ENCODE measurements at places on chromosomes 6 and 20. TPM values are rescaled to one million over a fixed set of nuclear protein-coding genes. Genes with fewer than 3 reads are reported as not detected.

HLA-DQA1 gene
- 1.2 TPM for total RNA-seq

OPRL1 gene
- 0.15 TPM for total RNA-seq

SLC2A10 gene
- total RNA-seq, result 44.8 TPM

POU3F2 gene
- not detected for total RNA-seq

ARMC2 gene
- total RNA-seq, result 1.1 TPM

PLCB1 gene
- total RNA-seq, result 3.9 TPM

IRAK1BP1 gene
- total RNA-seq, result 1.2 TPM

TRIM38 gene
- 4.3 TPM for total RNA-seq

TCP11 gene
- not detected for total RNA-seq

NNAT gene
- total RNA-seq, result 0.15 TPM

DNA sequence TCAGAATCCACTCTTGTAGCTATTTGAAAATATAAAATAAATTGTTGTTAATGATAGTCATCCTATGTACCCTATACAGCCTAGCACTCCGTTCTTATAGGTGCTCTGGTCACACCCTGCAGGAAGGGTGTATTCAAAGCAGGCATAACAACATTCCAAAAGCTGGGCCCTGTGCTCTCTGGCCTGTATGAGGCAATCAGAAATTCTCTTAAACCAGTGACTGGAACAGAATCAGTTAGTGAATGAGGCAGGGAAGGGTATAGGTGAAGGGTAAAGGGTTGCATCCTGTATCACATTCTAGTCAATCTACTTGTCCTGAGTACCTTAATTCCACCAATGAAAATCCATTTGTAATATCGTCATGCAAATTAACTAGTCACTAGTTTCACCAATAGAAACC, 154.5 kb upstream of the ZNF217 start:
- DNase-seq, result no peak

DNA sequence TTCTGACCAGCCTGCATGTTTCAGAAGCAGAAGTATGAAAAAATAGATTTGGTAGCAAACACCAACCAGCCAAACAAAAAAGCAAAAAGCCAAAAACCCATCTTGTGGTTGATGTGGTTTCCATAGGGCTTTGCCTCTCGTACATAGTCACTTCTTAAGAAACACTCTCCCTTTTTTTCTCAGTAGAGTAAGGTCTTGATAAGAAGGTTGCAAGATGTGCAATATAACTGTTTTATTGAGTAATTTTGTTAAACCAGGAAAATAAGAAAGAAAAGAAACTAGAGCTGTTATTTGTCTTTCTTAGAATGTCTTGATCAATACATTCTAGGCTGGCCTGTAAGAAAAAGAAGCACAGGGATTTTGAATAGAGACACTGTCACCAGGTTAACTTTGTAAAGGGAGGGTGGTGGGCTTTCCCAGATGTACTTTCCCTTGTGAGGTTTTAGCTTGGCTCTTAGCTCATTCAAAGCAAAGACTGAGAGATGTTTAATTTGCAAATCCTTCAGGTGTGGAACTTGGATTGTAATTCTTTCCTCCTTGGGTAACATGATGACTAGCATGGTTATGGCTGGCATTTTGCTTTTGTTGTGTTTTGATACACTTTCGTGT, 49.7 kb downstream of the AKAP12 start:
- DNase-seq, result no peak

- DNase-seq, result no peak
These were observed 174.3 kb downstream of the CDKAL1 start for GRCh38 chr6:20708367-20709124.

- DNase-seq, result no peak
These were observed 601.9 kb downstream of the HTR1B start for GRCh38 chr6:76861403-76861802.

- DNase-seq, result no peak
These were observed 92.1 kb upstream of the SPTLC3 start for GRCh38 chr20:12916699-12917098.

DNA sequence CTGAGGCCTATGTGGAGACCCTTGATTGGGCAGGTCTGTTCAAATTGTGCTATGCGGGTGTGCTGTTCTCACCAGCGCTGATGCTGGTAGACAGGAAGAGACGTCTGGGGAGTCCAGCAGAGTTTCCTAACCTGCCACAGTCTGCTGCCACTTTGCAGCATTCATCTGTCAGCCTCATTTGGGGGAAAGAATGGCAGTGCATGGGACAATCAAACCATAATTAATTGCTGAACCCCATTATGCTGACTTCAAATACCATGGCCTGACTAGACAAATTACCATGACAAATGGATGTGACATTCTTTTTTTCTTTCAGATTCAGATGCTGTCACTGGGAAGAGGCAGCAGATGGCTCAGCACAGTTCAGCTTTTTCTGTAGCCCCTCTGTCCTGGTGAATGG, 171.4 kb upstream of the SYNDIG1 start:
- no peak for DNase-seq

- peak; percentile 53 for DNase-seq
These were observed 47.6 kb downstream of the PPP1R3G start for GRCh38 chr6:5132731-5133130.

GRCh38 chr20:59584278-59584925, 19.9 kb upstream of the PHACTR3 start:
- no peak for DNase-seq

- no peak for DNase-seq
These were observed 52.9 kb upstream of the APCDD1L start for GRCh38 chr20:58568126-58568482.

DNA sequence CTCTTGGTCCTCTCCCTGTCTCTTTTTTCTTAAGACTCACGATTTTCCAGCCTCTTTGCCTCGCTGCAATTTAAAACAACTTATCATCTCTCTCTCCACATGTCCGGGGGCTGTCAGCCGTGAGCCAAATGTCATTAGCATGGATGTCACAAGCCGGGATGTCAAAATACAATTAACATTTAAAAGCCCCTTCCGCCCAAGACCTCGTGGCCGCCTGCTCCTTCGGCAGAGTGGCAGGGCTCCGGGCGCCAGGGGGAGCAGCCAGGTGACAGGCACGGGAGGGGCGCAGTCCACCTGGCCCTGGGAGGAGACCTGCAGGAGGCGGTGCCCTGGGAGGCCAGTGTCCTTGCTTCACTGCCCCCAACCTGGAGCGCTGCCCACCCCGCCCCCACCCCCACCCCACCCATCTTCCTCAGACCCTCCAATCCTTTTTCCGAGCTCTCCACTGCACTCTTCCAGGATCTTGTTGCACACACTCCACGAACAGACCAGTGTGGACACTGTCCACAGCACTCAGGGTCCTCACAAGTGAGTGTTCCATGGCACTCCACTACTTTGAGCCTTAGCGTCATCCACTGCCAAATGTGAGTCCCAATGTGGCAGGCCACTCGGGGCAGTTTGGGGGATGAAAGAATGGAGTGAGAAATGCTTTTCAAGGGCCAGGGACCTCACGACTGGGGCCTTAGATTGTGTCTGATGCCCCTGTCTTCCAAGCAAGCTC, 5.6 kb upstream of the GRM4 start:
- DNase-seq, result no peak

DNA sequence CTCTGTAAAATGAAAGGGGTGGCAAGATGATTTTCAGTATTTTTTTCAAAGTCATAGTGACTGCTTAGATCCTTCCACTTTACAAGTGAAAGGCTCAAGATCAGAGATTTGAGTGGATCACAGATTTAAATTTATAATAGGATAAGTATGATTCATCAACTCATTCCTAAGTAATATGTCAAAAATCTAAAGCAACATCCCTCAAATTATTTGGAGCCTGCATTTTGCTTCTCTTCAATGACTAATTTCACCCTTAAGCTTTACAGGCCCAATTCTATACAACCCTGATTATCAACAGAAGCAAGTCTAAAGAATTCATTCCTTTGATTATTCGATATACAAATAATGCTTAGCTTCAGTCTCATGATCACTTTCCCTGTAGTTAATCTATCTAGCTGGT, 93.9 kb upstream of the HEY2 start:
- DNase-seq, result no peak

GRCh38 chr6:148557796-148558321, 189.0 kb upstream of the UST start:
- no peak for DNase-seq

- DNase-seq, result no peak
These were observed 140.1 kb downstream of the NRN1 start for GRCh38 chr6:5866547-5867051.

DNA sequence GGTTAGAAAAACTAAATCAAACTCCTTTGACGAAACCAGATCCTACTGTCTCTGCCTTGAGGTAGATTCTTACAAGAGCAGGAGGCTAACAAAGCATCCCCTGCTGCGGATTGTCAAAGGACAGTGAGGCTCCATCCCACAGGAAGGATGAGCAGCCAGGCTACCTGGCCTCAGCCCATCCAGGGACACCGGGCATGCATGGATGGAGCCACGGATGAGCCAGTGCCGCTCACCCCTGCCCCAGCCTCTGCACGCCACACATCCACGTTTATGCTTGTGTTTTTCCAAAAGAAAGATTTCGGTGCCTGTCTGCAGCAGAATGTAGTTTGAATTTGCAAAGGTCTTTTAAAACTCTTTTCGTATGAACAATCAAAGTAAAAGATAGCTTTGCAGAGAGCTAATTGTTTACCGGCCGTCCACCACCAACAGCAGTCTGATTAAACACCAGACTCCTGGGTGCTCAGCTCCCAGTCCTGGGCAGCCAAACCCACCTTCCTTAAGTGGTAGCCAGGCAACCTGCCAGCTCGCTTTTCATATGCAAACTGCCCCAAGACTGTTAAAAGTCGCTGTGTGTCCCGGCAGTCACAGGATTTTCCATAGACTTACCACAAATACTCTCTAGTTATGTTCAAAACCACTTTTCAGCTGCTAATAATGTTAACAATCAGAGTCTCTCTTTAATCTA, 999 bp downstream of the THBS2 start:
- DNase-seq, result no peak

- DNase-seq, result no peak
These were observed 54.3 kb downstream of the MKKS start for GRCh38 chr20:10379761-10380160.

DNA sequence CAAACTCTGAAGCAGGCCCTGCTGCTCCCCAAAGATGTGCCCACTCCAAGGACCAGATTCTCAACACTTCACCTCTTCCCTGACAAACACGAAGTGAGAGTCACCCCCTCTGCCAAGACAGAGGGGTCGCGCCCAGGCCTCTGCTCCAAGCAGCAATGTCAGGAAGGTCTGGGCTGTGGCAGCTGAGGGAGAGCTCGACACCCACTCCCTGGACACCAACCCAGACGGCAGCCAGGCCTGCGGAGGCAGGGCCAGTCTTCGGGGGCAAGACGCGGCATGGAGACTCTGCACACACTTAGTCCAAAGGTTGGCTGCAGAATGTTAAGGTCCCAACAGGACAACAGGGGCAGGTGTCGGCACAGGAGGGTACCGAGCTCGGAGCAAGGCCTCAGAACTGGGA, 144.2 kb downstream of the DLL1 start:
- no peak for DNase-seq

DNA sequence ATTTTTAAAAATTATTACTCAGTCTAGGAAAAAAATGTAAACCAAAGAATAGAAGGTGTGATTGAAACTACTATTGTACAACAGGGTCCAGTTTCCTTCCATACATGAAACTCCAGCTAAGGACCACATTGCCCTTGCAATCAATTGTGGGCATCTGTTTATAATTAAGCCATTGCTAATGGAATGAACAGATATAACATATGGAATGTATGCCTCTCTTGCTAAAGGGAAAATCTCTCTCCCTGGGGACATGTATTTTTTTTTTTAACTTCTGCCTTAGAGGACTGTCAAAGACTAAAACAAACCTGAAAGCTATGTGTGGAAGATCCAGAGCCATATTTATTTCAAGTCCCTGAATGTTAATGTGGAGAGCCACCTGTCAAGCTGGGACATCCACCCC, 336.8 kb upstream of the MANEA start:
- no peak for DNase-seq

All from left lobe of liver (tissue), 2 donors.